ENCODE measurements at places on chromosomes 7 and 10.

DNA sequence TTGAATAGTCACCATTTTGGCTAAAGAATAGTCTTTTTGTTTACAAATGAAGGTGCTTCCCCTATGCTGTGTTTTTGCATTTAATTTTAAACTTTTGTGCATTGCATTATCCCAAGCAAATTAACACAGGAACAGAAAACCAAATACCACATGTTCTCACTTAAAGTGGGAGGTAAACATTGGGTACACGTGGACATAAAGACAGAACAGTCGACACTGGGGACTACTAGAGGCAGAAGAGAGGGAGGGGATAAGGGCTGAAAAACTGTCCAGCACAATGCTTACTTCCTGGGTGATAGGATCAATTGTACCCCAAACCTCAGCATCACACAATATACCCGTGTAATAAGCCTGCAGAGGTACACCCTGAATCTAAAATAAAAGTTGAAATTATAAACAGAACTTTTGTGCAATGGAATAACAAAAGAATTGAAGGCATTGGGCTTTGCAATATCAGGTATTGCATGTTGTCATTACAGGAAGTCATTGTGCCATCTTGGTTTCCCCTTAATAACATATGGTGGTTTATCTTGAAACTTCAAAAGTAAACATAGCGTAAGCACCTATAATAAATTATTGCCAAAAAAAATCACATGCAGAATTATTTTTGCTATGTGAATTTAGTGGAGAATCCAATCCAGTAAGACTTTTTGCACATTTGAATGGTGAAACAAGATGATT, 16.1 kb downstream of the ADD3 start:
- no peak for DNase-seq

GRCh38 chr7:28062197-28062991, 118.2 kb downstream of the JAZF1 start:
- DNase-seq, result no peak

DNA sequence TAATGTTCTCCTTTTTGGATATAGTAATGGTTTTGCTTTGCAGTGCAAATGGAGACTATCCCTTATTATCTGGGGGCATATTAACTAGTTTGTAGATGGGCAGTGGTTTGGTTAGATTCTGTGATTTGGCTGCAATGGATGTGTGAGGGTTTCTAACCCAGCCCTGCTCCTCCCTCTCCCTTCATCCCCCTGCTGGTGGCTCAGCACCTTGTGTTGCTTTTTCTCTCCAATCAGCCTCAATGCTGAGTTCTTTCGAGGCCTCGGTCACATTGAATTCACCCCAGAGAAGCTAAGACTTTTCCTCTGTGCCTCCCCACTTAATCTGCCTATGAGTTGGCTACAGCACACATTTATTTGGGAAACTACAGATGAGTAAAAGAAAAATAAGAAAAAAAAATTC, 120.0 kb downstream of the MALRD1 start:
- DNase-seq, result no peak

DNA sequence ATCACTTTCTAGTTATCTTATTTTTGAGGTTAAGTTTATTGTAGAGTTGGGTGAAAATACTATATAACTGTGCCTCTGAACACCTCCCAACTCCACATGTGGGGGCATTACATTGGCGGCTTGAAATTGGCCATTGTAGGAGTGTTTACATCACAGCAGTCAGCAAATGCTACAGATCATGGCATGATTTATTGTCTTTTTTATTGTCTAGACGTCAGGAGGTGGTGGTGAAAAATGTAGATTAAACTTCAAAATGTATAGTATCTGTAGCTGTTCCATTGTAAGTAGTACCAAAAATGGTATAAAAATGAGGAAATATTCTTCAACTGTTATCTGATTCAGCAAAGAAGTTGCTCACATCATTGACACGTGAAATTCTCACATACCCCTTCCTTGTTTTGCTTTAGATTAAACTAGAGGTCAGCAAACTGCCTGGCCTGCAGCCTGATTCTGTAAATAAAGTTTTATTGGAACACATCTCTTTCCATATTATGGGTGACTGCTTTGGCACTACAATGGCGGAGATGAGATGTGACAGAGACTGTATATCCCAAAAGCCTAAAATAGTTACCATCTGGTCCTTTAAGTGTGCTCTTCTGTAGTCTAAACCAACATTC, 35.0 kb downstream of the TAF3 start:
- no peak for DNase-seq

DNA sequence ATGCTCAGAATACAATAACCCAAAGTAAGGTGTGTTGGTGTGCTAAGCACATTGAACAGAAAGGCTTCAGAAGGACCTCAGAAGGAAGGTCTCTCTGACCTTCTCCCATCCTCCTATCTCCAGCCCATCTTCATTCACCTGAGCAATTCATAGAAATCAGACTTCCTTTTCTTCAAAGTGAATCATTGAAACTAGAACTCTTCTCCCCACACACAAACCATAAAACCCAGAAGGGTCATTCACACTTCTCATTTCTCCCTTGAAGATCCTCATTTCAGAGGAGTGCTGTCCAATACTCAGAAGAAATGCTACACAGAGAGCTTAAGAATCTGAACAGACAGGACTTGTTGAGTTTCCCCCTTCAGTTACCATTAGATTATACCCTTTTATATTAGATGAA, 89.5 kb downstream of the VWDE start:
- no peak for DNase-seq

DNA sequence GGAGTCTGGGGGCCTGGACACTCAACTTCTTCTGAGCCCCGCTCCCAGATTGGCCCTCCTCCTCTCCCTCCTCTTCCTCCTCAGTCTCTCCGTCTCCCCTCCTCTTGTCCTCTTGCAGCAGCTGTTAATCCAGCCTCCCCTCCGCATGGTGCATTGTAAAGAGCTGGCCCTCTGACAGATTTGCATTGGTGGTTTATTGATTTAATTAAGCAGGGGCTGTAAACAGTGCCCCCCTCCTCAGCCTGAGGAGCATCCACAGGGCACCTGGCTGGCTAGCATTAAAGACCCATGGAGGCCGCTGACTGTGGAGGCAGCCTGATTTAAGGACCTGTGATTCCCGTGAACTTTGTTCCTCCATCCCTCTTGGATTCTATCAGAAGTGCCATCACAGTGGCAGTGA, 28.9 kb upstream of the PCBD1 start:
- no peak for DNase-seq

- no peak for DNase-seq
These were observed 83.6 kb upstream of the LRRC4 start for GRCh38 chr7:128114806-128115205.

GRCh38 chr7:114242992-114243507, 171.6 kb upstream of the FOXP2 start:
- no peak for DNase-seq

GRCh38 chr10:44917848-44918247, 6.7 kb downstream of the TMEM72 start:
- no peak for DNase-seq

DNA sequence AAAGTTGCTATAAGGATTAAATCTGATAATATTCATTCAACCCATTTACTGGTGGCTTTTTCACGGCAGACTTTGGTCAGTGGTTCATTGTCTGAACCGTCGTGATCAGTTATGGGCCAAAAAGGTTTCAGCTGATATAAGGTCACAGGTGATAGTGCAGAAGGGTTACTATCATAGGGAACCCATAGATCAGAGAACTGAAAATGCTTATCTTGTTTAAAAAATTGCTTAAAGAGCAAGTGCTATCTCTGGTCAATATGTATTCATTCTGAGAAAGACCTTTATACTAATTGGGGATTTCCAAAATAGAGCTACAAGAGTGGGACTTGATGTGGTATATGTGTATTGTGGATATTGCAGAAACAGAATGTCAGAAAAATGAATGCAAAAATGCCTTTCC, 147.8 kb upstream of the SEMA3E start:
- no peak for DNase-seq

GRCh38 chr7:31442626-31443025, 71.3 kb upstream of the ITPRID1 start:
- no peak for DNase-seq

DNA sequence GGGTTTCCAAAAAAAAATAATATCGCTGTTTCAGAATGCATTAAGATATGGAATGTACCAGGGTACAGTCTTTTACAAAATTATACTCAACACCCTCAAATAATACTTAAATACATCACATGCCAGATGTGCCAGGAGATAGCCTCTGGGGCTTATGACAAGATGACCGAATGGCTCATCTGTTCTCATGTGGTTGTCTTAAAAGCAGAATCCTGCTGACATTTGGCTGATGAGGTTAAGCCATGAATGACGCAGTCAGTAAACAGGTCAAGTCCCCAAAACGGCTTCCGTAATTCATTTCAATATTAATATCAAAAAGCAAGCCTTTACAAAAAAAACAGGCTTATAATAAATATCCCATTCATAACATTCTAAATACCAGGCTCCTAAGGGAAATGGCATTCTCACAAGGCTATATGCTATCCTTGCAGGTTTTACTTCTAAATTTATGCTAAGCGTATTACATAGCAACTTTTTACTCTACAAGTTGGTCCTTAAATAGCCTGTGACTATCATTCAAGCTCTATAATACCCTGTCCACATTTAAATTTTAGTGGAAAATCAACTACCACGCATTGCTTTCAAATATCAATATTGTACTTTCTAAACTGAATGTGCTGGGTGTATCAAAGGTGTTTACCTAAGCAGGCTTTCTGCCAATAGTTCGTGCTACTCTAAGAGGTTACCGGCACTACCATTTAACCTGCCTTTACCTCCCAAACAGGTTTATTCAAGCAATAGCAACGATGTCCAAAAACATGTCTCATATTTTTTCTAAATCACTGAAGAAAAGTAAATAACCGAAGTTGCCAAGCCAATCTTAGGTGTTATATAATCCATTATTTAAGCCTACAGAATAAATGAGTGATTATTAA, 15.6 kb downstream of the SMURF1 start:
- DNase-seq, result no peak

DNA sequence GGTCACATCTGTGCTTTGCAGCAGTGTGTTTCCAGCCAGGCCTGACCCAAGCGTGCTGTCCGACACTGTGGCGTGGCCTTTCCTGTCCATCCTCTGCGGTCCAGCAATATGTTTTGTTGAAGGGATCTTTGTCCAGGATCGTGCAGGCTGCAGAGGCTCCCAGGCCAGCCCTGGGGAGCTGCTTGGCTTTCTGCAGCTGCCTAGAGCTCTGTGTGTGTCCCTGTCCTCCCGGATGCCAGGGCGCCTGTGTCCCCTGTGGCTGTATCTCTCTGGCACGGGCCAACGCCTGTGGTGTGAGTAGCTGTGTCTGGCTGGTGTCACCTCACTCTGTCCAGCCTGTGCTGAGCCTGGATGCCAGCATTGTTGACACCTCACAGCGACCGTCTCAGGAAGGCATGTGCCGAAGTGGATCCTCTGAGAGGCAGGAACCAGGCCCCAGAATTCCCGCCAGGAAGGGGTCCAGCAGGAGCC, 94.5 kb downstream of the INPP5A start:
- no peak for DNase-seq

GRCh38 chr7:43612599-43613589, 30.0 kb downstream of the STK17A start:
- DNase-seq, result no peak

- no peak for DNase-seq
These were observed 55.1 kb downstream of the FAM53B start for GRCh38 chr10:124688889-124689670.

DNA sequence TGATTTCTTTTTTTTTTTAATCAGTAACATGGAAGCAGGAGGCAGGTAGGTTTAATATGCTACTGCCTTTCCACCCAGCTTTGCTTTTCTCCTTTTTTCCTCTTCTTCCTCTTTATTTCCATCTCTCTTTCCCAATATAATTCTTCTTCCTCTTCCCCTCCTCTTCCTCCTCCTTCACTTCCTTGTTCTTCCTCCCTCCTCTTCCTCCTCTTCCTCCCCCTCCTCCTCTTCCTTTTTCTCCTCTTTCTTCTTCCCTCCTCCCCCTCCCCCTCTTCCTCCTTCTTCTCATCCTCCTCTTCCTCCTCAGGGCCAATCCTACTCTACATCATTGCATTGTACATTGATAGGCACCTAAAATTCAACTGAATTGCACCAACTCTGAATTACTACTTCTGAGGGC, 11.4 kb downstream of the ZNF503 start:
- DNase-seq, result no peak

- DNase-seq, result no peak
These were observed 82.5 kb downstream of the ZNF365 start for GRCh38 chr10:62456611-62457101.

DNA sequence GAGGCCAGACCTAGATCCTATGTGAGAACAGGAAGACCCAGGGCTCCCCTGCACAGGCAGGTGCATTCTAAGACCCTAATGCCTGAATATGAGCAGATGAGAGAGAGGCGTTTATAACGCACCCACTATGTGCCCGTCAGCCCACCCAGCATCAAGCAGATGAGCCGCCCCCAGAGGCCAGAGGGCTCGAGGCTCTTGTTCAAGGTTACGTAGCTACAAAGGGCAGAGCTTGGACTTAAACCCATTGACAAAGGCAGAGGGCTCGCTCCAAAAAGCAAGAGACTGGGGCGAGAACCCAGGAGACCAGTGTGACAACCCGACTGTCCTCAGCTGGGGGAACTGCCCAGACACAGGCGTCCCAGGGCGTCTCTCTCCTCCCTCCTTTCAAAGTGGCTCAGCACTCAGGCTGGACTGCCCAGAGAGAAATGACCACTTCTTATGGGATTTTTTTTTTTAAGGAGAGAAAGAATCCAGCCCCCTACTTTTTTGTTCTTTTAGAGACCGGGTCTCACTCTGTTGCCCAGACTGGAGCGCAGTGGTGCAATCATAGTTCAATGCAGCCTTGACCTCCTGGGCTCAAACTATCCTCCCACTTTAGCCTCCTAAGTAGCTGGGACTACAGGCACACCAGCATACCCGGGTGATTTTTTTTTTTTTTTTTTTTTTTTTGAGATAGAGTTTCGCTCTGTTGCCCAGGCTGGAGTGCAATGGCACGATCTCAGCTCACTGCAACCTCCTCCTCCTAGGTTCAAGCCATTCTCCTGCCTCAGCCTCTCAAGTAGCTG, 40.1 kb downstream of the TNRC18 start:
- no peak for DNase-seq

DNA sequence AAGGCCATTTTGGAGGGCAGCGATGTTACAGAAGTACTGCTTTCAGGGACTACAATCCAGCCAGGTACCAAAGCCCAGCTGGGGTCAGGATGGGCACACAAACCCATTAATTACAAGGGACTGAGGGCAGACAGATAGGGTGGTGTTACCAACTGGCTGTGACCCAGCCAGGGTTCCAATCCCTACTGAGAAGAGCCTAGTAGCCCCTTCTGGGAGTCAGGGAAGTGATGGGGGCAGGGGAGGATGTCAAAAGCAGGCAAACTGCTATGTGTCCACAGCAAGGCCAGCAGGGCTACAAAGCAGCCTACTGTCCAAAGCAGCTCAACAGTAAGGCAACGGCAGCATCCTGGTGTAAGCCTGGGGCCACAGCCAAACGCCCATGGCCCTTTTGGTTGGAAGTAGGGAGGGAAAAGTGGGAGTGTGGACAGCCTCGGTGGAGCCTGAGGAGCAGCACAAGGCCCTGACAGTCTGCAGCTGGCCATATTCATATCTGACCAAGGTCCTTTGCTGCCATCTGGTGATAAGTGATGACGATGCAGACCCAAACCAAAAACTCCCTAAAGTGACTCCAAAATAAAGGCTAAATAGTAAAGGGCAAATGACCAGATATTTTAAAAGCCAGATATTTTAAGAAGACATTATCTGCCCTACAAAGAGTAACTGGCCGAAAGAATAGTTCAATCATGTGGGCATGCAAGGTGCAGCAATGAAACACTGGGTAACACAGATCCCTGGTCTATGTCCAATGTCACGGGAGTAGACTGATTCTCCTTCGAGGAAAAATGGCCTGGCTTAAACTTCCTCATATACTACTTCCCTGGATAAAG, 56.9 kb downstream of the XPNPEP1 start:
- DNase-seq, result no peak

GRCh38 chr7:37037286-37037685, 313.0 kb upstream of the AOAH start:
- no peak for DNase-seq

- no peak for DNase-seq
These were observed 17.6 kb downstream of the PODXL start for GRCh38 chr7:131538813-131539179.
